ENCODE measurements at places on chromosomes 3 and 15.

DNA sequence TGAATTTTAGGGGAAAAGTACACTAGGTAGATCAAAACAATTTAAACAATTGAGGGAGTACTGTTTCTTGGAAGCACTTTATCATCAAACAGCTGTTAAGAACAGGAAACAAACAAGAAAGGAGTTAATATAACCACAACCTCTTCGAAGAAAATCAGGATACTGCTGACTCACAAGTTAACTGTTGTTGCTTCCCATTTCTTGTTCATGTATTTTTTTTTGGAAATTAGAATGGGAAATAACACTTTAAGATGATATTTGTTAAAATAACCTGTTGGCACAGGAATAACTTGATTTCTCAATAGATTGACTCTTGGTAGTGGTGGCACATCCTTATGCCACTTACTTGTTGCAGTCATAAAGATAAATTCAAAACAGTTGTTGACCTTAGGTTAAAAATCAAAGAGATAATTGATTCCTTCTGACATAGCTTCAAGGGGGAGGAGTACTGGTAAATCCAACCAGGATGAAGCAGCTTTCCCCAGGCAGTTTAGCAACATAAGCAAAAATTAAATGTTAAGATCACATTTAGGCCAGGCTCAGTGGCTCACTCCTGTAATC lies 3.3 kb downstream of the BNIP2 start:
- no peak overlapping the region for H3K27ac ChIP-seq
- H3K4me1 ChIP-seq = peaks cover 6% of the 10 kb centered on the region
- H3K27me3 ChIP-seq = no peaks in the 10 kb centered on the region
- DNase-seq = no peak
- no peaks in the 10 kb centered on the region for H3K36me3 ChIP-seq

DNA sequence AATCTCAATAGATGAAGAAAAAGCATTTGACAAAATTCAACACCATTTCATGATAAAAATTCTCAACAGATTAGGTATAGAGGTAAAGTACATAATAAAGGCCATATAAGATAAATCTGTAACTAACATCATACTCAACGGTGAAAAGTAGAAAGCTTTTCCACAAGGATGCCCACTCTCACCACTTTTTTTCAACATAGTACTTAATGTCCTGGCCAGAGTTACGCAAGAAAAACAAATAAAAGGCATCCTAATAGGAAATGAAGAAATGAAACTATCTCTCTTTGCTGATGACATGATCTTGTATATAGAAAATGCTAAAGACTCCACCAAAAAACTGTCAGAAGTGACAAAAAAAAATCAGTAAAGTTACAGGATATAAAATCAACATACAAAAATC lies 33.0 kb downstream of the THBS1 start:
- no peak for DNase-seq
- H3K27me3 ChIP-seq = no peaks in the 10 kb centered on the region
- no peaks in the 10 kb centered on the region for H3K4me1 ChIP-seq

GRCh38 chr3:161117646-161118045 lies 12.5 kb upstream of the B3GALNT1 start:
- no peaks in the 10 kb centered on the region for H3K4me1 ChIP-seq
- no peaks in the 10 kb centered on the region for H3K36me3 ChIP-seq
- H3K27ac ChIP-seq = no peak overlapping the region
- no peaks in the 10 kb centered on the region for H3K27me3 ChIP-seq
- no peak for DNase-seq

DNA sequence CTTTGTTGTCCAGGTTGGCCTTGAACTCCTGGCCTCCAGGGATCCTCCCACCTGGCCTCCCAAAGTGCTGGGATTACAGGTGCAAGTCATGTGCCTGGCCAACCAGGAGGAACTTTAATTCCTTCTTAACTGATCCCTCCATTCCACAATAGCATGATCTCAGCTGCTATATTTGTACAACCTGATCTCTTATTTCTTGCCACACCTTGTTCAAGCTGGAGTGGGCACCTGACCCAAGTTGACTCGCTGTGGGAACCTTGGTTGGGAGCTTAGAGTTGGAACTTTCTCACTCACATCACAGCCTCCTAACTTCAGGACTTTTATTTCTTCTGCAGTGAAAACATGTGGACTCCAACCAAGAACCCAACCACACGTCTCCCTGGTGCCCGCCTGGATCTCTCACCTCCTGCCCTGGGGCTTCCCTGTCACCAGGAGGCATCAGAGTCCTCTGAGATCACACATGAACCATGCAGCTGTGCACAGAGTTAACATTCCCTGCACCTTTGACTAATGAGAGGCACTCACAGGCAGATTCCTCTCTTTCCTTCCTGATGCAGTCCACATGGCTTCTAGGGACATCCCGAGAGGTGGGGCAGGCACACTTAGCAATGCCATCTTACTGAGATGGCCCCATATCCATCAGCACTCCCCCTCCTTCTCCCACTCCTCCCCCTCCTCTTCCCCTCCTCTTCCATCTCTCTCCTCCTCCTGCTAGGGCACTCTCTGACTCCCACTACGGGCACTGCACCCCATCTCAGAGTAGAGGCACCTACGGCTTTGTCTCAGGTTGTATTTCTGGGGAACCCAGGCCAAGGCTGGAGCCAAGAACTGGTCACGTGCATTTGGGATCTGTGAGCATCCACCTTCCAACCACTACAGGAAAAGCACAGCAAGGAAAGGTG lies 9.7 kb upstream of the CYFIP1 start:
- H3K27ac ChIP-seq = no peak overlapping the region
- no peaks in the 10 kb centered on the region for H3K27me3 ChIP-seq
- no peaks in the 10 kb centered on the region for H3K4me1 ChIP-seq
- DNase-seq = no peak
- H3K36me3 ChIP-seq = no peaks in the 10 kb centered on the region

GRCh38 chr3:115286529-115287197 lies 139.6 kb upstream of the ZBTB20 start:
- no peaks in the 10 kb centered on the region for H3K36me3 ChIP-seq
- no peaks in the 10 kb centered on the region for H3K27me3 ChIP-seq
- no peak overlapping the region for H3K4me3 ChIP-seq
- no peaks in the 10 kb centered on the region for H3K4me1 ChIP-seq
- no peak overlapping the region for H3K27ac ChIP-seq

- DNase-seq = no peak
- no peaks in the 10 kb centered on the region for H3K36me3 ChIP-seq
- H3K4me3 ChIP-seq = no peak overlapping the region
- no peak overlapping the region for H3K27ac ChIP-seq
- H3K27me3 ChIP-seq = no peaks in the 10 kb centered on the region
Observed at GRCh38 chr3:122772827-122773226, 20.8 kb downstream of the HSPBAP1 start.

- H3K4me1 ChIP-seq = no peaks in the 10 kb centered on the region
- no peak for DNase-seq
- H3K27ac ChIP-seq = no peak overlapping the region
- no peak overlapping the region for H3K4me3 ChIP-seq
Observed at GRCh38 chr15:80811781-80812315, 32.7 kb downstream of the CEMIP start.

DNA sequence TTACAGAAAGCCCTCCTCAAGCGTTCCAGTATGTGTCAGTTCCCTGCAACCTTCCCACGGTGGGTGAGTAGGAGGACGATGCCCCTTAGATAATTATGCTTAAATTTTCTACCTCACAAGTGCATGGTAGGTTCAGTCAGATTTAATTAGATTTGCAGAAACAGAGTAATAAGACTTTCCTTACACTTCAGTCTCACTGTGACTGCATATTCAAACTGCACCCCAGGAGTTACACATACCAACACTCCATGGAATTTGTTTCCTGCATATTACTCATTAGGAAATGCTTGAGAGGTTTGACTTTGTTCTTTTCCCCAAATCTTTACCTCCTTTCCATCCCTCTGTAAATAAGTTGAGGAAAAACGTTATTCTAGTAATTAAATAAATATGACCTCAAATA lies 108.8 kb downstream of the ARRDC4 start:
- no peak overlapping the region for H3K27ac ChIP-seq
- DNase-seq = no peak
- H3K4me1 ChIP-seq = no peaks in the 10 kb centered on the region
- H3K27me3 ChIP-seq = no peaks in the 10 kb centered on the region
- no peaks in the 10 kb centered on the region for H3K36me3 ChIP-seq
- H3K4me3 ChIP-seq = no peak overlapping the region

GRCh38 chr3:72436863-72437592 lies 411.2 kb downstream of the SHQ1 start:
- no peaks in the 10 kb centered on the region for H3K27me3 ChIP-seq
- DNase-seq = no peak
- H3K36me3 ChIP-seq = no peaks in the 10 kb centered on the region
- no peak overlapping the region for H3K27ac ChIP-seq
- H3K4me3 ChIP-seq = no peak overlapping the region
- H3K4me1 ChIP-seq = peaks cover 9% of the 10 kb centered on the region

DNA sequence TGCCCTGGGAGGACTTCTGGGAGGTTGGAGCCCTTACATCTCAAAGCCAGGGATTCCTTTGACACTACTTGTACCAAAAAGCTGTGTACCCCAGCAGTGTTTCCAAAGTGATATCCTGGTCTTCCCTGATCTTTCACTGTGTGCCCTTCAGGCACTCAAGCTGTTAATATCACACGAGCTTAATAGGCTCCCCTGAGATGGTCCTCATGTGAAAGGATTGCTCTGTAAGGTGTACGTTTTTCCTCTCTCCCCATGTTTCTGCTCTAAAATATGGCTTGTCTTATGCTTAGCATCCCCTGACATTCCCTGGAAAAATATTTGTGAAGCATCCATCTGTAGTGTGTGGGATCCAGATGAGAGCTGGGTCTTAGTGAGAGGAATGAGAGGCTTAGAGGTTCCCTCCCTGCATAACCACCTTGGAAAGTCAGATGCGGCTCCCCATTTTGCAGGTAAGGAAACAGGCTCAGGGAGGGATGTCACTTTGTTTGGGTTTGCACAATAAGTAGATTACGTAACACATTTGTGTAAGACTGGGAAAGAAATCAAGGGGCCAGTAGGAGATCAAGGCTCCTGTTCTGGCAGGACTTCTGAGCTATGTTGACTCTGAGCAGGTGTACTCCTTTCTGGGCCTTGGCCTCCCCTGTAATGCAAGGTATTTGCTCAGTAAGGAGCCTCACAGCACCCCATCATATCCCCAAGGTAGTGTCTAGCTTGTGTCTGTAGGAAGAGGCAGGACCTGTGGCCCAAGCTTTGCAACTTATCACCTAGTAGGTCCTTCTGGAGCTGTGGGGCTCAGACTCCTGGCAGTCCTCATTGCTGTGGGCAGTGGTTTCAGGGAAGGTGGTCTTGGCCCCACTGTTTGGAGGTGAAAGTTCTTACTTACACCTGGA lies 667 bp upstream of the ACOX2 start:
- peaks cover 17% of the 10 kb centered on the region for H3K4me1 ChIP-seq
- H3K27ac ChIP-seq = peak overlapping the region; percentile 77
- no peak overlapping the region for H3K4me3 ChIP-seq
- H3K27me3 ChIP-seq = no peaks in the 10 kb centered on the region
- H3K36me3 ChIP-seq = no peaks in the 10 kb centered on the region

DNA sequence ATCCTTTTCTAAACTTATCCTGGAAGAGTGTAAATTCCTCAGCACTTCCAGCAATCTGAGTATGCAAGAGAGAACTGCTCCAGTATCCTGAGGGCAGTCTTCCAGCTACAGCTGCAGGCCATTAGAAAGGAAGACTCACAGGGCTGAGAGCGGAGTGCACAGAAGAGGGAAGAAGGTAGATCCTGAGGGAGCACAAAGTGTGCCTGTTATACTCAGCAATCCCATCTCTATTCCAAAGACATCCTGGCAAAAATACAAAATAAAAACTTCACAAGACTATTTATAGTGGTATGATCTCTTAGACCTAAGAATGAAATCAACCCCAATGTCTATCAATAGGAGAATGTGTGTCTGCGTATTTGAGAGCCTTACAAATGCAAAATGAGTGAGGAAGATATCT lies 292.0 kb downstream of the ZIC1 start:
- no peaks in the 10 kb centered on the region for H3K36me3 ChIP-seq

DNA sequence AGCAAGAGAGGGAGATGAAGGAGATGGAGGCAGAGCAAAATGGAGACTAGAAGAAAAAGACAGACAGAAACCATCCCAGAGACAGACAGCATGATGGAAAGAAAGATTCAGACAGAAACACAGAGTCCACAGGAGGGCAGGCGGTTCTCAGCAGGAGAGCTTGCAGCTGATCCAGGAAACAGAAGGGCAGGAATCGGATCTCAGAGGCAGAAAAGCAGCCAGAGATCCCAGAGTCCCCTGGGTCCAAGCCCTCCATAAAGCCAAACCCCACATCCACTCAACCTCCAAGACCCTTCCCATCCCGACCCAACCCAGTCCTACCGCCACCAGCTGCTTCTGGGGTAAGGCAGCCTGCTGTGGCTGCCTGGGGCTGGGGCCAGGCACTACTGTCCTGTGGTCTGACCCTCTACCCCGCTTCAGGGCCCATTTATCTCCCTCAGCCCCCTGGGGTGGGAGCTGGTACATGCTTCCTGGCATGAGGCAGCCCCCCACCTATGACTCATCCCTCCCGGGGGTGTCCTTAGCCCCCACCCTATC lies at the start of gene UCN2:
Gene UCN2, minus strand, starts transcription at position 400 of the 537 bp plus-strand sequence. CDS start 657 bp downstream, outside the sequence.
- no peaks in the 10 kb centered on the region for H3K27me3 ChIP-seq
- no peaks in the 10 kb centered on the region for H3K36me3 ChIP-seq
- no peak within 1 kb of the TSS for H3K4me3 ChIP-seq
- no peak within 1 kb of the TSS for H3K27ac ChIP-seq
- peaks cover 7% of the 10 kb centered on the region for H3K4me1 ChIP-seq
